ENCODE measurements at places on chromosomes 2 and 18. TPM values are rescaled to one million over a fixed set of nuclear protein-coding genes. Genes with fewer than 3 reads are reported as not detected.

RBKS gene
- total RNA-seq, result 2.3 TPM

TEKT4 gene
- not detected for total RNA-seq

C18orf54 gene
- total RNA-seq, result 3.9 TPM

AFG3L2 gene
- total RNA-seq, result 44.1 TPM

LYG2 gene
- not detected for total RNA-seq

NCKAP1 gene
- total RNA-seq, result 131 TPM

ST6GAL2 gene
- total RNA-seq, result not detected

USP14 gene
- total RNA-seq, result 39.5 TPM

SOX11 gene
- total RNA-seq, result not detected

PLEKHB2 gene
- 170 TPM for total RNA-seq

DLX1 gene
- total RNA-seq, result 0.62 TPM

PXDN gene
- total RNA-seq, result 110 TPM

RAB10 gene
- total RNA-seq, result 304 TPM

SERPINB5 gene
- not detected for total RNA-seq

INO80B gene
- 15.0 TPM for total RNA-seq

ZBTB7C gene
- total RNA-seq, result 0.53 TPM

Measured in aortic smooth muscle cell (primary cell).